ENCODE measurements at places on chromosomes 2 and 18. TPM values are rescaled to one million over a fixed set of nuclear protein-coding genes. Genes with fewer than 3 reads are reported as not detected.

DNA sequence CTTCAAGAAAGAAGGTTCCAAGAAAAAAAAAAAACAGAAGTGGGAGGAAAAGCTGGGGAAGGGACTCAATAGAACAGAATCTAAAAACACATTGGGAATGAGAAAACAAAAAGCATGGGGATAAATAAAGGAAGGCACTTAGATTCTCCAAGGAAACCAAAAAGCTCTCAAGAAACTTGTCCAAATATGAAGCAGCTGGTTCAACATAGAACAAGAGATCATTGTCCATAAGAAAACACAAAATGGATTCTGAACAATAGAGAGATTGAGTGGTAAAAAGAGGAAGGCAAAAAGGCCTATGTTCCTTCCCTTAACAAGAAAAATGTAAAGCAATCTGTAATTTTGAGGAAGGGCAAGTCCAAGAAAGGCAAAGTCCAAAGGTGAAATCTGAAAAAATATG is 32.9 kb upstream of the ALK start:
- H3K27me3 ChIP-seq = no peaks in the 10 kb centered on the region
- H3K4me3 ChIP-seq = no peak overlapping the region
- H3K4me1 ChIP-seq = no peaks in the 10 kb centered on the region
- no peak for DNase-seq
- no peak overlapping the region for H3K27ac ChIP-seq

CDK15 gene
- not detected for total RNA-seq

DNA sequence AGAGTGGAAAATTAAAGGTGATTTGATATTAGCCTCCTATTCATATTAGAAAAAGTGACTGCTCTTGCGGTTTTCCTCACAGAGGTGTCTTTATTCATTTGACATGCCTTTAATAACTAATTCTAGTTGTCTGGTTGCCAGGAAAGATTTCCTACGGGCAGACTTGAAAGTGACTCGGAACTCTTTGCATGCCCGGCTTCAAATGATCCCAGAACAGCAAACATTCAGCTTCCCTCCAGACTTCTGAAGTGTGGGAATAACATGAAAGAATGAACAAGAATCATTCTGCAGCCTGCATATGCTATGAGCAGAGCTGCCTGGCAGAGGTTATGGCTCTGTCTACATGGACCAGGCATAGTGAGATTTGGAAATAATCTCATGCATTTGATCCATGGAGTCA is 89.6 kb upstream of the PKDCC start:
- no peak overlapping the region for H3K27ac ChIP-seq
- H3K4me3 ChIP-seq = no peak overlapping the region
- DNase-seq = no peak

- no peaks in the 10 kb centered on the region for H3K36me3 ChIP-seq
- DNase-seq = no peak
- no peaks in the 10 kb centered on the region for H3K27me3 ChIP-seq
- no peak overlapping the region for H3K4me3 ChIP-seq
- H3K27ac ChIP-seq = no peak overlapping the region
Measured at GRCh38 chr2:47503481-47504070, 100.6 kb downstream of the MSH2 start.

DNA sequence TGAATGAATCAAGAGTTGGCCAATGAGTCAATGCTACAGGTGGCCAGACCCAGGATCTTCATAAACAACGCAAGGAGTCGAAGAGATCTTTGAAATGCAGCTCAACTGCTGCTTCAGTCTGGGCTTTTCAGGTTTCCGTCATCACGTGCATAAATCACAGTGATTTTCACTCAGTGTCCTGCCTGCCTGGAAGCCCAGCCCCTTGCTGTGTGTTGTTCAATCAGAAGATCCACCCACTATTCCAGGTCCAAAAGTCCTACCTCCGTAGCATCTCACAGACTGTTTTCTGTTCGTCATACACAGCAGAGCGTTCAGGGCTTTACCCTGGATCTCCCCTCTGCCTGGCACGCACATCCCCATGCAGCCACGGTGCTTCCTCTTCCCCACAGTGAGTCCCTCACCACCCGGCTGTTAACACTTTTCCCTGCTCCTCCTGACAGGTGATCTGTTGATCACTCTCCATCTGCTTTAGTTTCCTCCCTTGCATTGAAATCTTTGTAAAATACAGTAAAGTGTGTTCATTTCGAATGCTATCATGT is 216.3 kb downstream of the MYT1L start:
- DNase-seq = no peak
- H3K4me1 ChIP-seq = no peaks in the 10 kb centered on the region
- H3K4me3 ChIP-seq = no peak overlapping the region
- no peaks in the 10 kb centered on the region for H3K27me3 ChIP-seq
- no peak overlapping the region for H3K27ac ChIP-seq

DNA sequence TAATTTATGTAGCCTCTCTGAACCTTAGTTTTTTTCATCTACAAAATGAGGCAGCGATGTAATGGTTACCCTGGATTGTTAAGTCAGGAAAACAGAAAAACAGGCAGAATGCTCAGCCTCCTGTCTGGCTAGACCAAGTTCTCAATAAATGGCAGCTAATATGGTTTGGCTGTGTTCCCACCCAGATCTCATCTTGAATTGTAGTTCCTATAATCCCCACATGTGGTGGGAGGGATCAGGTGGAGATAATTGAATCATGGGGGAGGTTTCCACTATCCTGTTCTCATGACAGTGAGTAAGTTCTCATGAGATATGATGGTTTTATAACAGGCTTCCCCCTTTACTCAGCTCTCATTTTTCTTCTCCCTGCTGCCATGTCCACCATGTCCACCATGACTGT is 220.0 kb downstream of the CMPK2 start:
- no peaks in the 10 kb centered on the region for H3K36me3 ChIP-seq
- no peak overlapping the region for H3K27ac ChIP-seq
- no peak for DNase-seq
- no peaks in the 10 kb centered on the region for H3K27me3 ChIP-seq

DNA sequence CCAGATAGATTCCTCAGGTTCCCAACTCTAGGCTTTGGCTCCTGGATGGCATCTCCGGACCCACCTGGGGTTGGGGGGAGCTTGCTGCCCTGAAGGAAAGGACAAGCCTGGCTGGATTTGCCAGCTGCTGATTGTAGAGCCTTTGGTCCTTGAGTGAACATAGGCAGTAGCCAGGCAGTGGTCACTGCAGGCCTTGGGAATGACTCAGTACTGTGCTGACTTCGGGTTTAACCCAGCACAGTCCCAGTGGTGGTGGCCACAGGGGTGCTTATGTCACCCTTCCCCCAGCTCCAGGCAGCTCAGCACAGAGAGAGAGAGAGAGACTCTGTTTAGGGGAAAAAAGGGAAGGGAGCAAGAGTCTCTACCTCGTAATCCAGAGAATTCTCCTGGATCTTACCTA is 27.7 kb upstream of the ACTR2 start:
- no peak overlapping the region for H3K27ac ChIP-seq
- DNase-seq = no peak
- no peaks in the 10 kb centered on the region for H3K4me1 ChIP-seq
- no peaks in the 10 kb centered on the region for H3K27me3 ChIP-seq
- no peaks in the 10 kb centered on the region for H3K36me3 ChIP-seq

DNA sequence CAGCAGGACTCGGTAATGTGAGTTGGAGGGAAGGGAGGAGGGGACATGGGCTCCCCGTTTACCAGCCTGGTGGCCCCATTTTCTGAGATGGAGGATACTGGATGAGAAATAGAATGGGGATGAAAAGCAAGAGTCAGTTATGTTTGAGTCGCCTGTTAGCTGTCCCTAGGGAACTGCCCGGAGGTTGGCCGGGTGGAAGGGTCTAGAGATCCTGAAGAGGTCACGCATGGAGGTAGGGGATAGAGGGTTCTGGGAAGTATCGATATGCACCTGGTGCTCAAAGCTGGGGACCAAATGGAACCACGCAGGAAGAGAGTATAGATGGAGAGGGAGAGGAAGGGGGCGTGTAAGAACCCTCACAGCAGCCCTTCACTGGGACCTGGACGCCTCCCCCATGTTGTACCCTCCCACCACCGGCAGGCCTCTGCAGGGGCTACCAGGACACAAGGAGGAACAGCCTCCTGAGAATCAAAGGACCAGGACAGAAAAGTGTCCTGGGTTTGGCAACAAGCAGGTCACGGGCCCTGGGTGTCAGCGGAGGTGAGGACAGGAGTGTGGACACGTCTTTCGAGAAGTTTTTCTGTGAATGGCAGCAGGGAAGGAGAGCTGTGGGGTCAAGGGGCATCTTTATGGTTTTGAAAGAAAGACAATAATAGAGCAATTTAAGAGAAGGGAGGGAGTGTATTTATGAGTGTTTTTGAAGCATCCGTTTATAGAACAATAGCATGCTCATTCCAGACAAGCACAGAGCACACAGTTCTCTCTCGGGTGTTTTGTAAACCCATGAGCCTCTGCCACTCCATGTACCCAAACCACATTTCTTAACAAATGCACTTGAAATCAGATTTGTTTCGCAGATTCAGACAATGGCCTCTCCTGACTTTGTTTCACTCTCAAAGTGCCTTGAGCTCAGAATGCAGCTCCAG is 132.2 kb downstream of the SMAD7 start:
- no peak overlapping the region for H3K4me3 ChIP-seq
- no peak for DNase-seq
- peaks cover 9% of the 10 kb centered on the region for H3K4me1 ChIP-seq
- H3K27me3 ChIP-seq = no peaks in the 10 kb centered on the region
- H3K27ac ChIP-seq = no peak overlapping the region

DNA sequence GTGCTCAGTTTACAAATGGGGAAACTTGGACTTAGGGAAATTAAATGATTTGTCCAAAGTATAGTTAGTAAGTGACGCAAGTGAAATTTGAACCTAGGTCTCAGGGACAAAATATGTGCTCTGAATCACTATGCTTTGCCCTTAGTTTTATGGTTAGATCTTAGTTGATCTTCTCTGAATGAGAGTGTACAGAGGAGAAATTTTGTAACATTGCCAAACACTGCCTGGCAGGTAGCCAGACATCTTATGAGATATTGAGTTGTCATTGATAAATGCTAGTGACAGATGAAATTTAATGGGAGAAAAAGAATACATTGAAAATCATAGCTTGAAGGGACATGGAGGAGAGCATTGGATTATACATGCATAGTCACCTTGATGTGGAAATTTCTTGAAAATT is 91.4 kb downstream of the GALNT1 start:
- no peak overlapping the region for H3K27ac ChIP-seq
- no peaks in the 10 kb centered on the region for H3K4me1 ChIP-seq
- no peak overlapping the region for H3K4me3 ChIP-seq
- H3K27me3 ChIP-seq = no peaks in the 10 kb centered on the region
- H3K36me3 ChIP-seq = no peaks in the 10 kb centered on the region
- no peak for DNase-seq

DNA sequence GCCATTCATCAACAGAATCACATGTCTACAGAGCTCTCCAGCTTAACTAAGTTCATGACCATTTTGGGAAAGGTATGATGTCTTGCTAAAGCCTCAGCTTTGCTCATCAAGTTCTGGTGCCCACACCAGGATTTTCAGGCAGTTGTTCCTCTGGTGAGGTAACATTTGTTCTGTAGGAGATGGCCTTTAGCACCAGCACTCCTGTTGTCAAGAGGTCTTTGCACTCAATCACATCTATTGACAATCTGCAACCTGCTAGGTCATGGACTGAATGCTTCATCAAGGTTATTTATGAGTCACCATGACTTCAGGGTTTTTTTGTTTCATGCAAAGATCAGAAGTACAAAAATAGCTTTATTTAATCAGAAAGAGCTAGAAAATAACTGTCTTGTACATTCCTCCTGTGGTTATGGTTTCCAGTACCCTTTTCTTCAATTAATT is 36.6 kb upstream of the VIT start:
- H3K27me3 ChIP-seq = no peaks in the 10 kb centered on the region
- H3K4me3 ChIP-seq = no peak overlapping the region
- no peak for DNase-seq
- H3K4me1 ChIP-seq = no peaks in the 10 kb centered on the region

FAM110C gene
- total RNA-seq = 59.1 TPM

DNA sequence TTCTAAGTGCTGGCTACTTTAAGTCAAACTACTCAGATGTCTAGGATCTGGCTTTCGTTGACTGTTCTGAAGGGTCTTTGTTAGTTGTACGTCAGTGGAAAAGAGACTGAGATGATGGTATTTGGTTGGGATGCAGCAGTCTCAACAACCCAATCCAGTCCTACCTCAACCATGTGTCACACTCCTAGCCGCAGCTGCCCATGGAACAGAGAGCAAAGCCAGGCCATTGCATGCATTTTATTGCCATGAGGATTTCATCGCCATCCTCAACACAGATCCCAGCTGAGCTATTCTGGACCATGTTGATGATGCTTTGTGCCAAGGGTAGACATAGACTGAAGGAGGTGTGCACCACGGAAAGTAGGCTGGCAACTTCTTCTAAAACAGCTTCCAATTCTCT is 97.3 kb upstream of the STK39 start:
- no peak for DNase-seq
- no peaks in the 10 kb centered on the region for H3K36me3 ChIP-seq
- H3K4me3 ChIP-seq = no peak overlapping the region

- H3K36me3 ChIP-seq = no peaks in the 10 kb centered on the region
- no peaks in the 10 kb centered on the region for H3K27me3 ChIP-seq
- no peak overlapping the region for H3K4me3 ChIP-seq
Measured at GRCh38 chr18:48902023-48902855, 48.5 kb downstream of the SMAD7 start.

DNA sequence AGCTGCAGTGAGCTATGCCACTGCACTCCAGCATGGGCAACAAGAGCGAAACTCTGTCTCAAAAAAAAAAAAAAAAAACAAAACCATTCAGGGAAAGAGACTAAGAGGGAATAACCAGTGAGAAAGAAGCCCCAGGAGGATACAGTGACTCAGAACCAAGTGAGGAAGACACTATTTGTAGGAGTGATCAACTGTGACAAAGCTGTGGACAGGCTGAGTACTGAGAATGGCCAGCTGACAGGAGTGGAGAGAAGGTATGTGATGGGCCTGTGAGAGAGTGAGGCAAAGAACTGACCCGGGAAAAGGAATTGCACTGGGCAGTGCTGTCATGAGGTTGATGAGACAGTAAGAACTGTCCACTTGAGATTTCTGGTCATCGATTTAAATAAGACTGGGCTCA is 6.7 kb upstream of the LCT start:
- H3K27me3 ChIP-seq = no peaks in the 10 kb centered on the region
- no peaks in the 10 kb centered on the region for H3K36me3 ChIP-seq
- H3K4me3 ChIP-seq = no peak overlapping the region
- peaks cover 9% of the 10 kb centered on the region for H3K4me1 ChIP-seq
- no peak overlapping the region for H3K27ac ChIP-seq

TBR1 gene
- not detected for total RNA-seq

CNDP1 gene
- not detected for total RNA-seq

GRCh38 chr2:163774862-163775261 is 39.1 kb upstream of the FIGN start:
- no peaks in the 10 kb centered on the region for H3K36me3 ChIP-seq
- no peak overlapping the region for H3K4me3 ChIP-seq
- DNase-seq = no peak
- H3K27me3 ChIP-seq = no peaks in the 10 kb centered on the region
- no peaks in the 10 kb centered on the region for H3K4me1 ChIP-seq

GRCh38 chr18:69380324-69380723 is 20.4 kb upstream of the DOK6 start:
- H3K4me3 ChIP-seq = no peak overlapping the region
- no peak for DNase-seq
- no peak overlapping the region for H3K27ac ChIP-seq
- H3K27me3 ChIP-seq = no peaks in the 10 kb centered on the region
- H3K36me3 ChIP-seq = no peaks in the 10 kb centered on the region

Measured in esophagus squamous epithelium (tissue), 5 donors.